ENCODE measurements at places on chromosomes 2 and 18.
A peak's percentile ranks its signal among the peaks of the same experiment; 100 is the strongest.

- DNase-seq: no peak
Measured at GRCh38 chr18:74390900-74391299, 66.2 kb downstream of the DIPK1C start.

DNA sequence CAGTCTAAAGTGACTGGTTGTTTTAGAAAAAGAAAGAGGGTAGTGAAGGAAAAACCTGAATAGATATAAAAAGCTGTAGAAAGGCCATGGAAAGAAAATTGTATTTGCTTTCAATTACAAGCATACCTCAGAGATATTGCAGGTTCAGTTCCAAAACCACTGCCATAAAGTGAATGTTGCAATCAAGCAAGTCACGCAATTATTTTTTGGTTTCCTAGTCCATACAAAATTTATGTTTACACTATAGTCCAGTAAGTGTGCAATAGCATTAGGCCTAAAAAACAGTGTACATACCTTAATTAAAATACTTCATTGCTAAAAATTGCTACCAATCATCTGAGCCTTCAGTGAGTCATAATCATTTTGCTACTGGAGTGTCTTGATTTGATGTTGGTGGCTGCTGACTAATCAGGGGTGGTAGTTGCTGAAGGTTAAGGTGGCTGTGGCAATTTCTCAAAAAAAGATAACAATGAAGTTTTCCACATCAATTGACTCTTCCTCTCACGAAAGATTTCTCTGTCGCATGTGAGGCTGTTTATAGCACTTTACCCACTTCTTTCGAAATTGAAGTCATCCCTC lies 2003.8 kb upstream of the PIK3C3 start:
- no peak for DNase-seq

GRCh38 chr18:21684731-21685130 lies 19.8 kb downstream of the ABHD3 start:
- no peak for DNase-seq

DNA sequence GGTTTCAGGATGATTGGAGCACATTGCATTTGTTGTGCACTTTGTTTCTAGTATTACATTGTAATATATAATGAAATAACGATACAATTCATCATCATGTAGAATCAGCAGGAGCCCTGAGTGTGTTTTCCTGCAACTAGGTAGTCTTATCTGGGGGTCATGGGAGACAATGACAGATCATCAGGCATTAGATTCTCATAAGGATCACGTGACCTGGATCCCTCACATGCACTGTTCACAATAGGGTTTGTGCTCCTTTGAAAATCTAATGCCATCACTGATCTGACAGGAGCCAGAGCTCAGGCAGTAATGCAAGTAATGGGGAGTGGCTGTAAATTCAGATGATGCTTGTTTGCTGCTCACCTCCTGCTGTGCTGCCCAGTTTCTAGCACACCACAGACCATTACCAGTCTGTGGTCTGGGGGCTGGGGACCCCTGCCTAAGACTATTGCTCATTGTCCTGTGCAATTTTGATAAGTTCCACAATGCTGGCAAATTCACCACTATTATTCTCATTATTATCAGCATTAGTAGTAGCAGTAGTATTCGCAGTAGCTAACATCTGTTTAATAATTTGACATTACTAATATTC lies 428.7 kb upstream of the TNP1 start:
- no peak for DNase-seq

GRCh38 chr2:39778775-39779340 lies at the start of gene THUMPD2:
THUMPD2 (minus strand) TSS chr2:39779258; CDS start chr2:39779239, 19 bp downstream.
- peak; percentile 87 for DNase-seq

DNA sequence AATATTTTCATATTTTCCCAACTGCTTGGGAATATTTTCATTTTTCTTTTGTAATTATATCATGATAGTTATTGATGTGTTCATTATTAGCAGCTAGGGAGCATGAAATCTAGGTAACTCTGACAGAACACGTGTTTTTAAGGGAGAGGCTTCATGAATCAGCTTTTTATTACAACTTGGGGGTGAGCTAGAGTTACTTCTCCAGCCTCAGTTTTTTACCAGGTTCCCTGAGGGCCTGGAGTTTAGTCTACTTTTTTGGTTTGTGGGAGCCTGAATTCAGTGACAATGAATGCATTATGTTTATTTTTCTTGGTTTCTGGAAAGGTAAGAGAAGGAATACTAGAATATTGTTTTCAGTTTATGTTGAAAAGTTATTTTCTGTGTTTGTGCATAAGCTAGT lies 18.0 kb downstream of the NAB1 start:
- DNase-seq: no peak

- DNase-seq: no peak
Measured at GRCh38 chr2:178806543-178806942, 680 bp downstream of the TTN start.

GRCh38 chr18:49788327-49788898 lies 24.9 kb downstream of the ACAA2 start:
- no peak for DNase-seq

DNA sequence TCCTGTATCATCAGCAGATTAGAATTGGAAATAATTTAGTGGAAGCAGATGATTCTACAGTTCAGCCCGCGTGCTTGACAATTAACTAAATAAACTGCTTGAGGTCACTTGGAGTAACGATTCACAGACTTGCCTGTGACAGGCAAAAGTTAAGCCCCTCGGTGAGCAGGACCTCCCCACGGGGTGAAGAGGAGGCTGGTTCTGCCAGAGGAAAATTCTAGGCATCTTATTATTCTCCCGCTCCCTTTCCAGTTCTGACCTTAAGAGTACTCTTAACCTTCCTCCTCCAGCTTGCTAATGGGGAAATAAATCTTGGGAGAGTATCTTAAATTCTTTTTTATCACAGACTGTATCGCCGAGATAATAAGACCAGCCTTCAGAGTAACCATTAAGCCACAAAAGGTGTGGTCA lies 169.7 kb upstream of the SMAD2 start:
- no peak for DNase-seq

DNA sequence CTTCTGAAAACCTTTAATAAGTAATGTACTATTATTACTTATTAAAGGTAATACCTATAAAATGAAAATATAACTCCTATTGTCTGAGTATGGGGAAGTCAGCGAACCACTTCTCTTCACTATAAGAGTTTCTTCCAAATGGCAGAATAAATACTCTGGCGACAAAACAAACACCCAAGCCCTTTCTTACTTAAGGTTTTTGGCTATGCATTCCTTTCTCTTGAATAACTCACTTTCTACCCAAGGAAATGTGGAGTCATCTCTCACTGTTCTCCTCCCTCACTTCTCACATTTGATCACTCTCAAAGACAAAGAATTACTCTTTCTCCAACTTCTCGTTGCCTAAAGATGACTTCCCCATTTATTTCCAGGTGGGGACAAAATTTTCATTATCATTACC lies 816.8 kb upstream of the CRIM1 start:
- DNase-seq: no peak

GRCh38 chr2:236939721-236940231 lies 145.9 kb upstream of the COPS8 start:
- DNase-seq: peak; percentile 71

GRCh38 chr18:32802591-32803451 lies 30.0 kb upstream of the KLHL14 start:
- no peak for DNase-seq

- DNase-seq: no peak
Measured at GRCh38 chr18:45241271-45241670, 374.0 kb upstream of the SLC14A2 start.

DNA sequence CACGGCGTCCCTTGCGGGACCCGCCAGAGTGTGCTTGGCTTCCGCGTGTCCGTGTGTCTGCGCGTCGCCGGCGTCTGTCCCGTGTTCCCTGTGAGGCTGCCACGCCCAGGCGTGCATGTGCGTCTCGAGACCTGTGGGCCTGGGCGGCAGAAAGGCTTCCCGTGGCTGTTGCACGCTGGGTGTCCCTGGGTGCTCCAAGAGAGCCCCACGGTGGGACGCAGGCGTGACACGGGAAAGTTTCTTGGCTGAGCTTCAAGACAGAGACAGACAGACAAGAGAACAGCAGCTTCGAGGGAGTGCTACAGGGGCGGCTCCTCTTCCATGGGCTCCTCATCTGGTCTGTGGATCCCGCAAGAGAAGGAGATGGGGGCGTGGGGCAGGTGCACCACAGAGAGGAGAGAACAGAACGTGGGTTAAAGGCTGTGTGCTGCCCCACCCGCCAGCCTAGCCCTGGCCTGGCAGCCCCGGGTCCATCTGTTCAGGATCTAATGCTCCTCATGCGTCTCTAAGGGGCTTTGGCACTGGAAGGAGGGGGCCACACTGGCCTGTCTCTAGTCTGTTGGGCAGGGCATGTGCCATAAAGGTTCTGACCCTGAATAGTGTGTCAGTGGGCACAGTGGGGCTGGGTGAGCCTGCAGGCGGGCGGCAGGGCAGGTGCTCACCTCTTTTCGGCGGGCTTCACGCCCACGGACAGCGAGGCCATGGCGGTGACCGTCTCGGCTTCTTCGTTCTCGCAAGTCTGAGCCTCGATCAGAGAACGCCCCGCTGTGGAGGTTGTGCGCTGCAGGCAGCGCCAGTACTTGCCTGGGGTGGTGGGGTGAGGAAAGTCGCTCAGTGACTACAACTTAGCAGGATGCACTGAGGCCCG lies 205.1 kb downstream of the TWIST2 start:
- DNase-seq: no peak

- no peak for DNase-seq
Measured at GRCh38 chr2:45714679-45715078, 63.2 kb downstream of the PRKCE start.

DNA sequence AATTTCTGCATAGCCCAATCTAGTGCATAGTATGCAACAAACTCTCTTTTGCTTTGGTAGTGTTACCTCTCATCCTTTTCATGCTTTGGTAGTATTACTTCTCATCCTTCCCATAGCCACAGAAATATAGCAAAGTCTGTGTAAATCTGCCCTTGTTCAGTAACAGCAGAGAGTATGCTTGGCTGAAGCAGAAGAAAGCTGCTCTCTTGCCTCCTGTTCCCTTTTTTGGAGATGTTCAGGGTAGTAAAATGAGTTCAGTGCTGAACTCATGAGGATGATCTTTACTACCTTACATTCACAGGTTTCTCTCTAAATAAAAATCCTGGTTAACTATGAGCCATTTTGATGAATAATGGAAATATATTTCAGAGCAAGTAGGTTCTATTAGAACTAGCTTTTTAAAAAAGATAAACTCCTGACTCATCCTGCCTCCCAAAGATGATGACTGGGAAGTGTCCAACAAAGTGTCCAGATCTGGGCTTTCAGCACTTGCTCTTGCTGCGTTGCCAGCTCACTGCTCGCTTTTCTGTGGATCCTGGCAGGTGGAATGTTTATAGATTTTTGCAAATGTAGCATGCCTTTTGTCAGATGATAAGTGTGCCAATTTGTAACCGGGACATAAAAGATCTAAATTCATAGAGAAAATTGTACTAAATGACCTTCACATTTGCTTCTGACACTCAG lies 29.4 kb upstream of the CHMP3 start:
- peak; percentile 76 for DNase-seq

DNA sequence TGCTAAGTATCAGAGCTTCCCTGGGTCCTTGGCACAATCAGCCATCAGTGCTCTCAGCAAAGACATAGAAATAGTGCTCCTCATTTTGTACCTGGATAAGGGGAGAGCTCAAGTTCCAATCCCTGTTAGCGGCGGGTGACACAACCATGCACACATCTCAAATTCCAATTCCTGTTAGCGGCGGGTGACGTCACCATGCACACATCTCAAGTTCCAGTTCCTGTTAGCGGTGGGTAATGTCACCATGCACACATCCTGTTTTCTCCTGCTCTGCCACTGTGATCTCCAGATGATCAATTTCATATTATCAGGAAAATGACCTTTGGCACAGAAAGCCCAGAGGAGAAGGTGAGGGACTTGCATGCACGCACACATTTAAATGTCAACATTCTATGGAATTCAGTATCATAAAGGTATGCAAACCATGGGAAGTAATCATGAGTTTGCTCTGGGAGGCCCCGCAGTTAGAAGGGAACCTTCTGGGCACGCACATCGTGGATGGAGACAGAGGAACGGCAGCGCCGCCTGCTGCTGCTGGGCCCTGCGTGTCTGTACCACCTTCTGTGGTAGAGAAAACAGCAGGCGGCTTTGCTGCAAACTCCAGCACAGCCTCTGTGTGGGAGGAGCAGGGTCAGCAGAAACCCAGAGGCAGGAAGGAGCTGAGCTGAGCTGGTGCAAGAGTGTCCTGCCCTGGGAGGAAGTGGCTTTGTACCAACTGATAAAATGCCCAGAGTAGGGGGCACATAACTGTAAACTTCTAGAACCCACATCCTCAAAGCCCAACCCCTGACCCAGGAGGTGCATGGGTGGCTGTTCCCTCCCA lies 77.8 kb downstream of the MBP start:
- DNase-seq: no peak

- no peak for DNase-seq
Measured at GRCh38 chr18:2857491-2858131, 10.8 kb downstream of the EMILIN2 start.

GRCh38 chr2:218291318-218292047 lies 820 bp downstream of the TMBIM1 start:
- no peak for DNase-seq

- no peak for DNase-seq
Measured at GRCh38 chr2:69033461-69034095, 20.6 kb downstream of the ANTXR1 start.

GRCh38 chr2:176766005-176766404 lies 446.6 kb upstream of the HNRNPA3 start:
- DNase-seq: no peak

DNA sequence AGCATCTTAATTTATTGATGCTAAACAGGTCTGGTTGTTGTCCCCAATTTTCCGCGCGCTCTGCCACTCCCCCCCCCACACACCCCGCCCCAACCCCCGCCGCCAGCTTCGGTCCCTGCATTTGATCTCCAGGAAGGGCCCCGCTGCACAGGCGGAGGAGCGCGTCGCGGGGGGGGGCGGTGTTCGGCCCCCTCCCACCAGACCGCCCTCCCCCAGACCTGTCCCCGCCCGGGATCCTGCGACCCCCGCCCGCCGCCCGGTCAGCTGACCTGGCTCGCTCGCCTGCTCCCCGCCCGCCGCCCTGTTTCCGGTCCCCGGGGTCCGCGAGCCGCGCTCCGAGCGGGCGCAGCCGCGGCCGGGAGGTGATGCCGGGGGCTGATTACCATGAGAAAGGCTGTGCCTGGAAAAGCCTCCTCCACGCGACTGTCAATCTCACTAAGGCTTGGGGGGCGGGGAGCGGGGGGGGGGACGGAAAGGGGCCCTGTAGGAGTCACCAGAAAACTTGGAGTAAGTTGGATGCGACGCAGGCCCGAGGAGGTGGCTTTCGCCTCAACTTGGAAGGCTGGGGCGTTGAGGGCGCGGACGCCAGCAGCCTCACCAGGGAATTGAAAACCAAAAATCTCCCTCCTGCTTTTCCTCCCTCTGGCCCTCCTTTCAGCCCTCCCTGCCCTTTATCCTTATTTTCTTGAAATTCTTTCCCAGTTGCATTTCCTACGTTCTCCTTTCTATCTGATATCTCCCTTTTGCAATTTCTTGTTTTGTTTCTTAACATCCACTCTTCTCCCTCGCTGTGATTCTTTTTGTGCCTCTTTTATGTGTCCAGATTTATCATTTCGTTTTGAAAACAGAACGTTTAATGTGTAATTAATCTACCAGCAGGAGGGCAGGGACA lies 4.4 kb upstream of the ZEB2 start:
- DNase-seq: peak; percentile 14
